ENCODE measurements at places on chromosomes 7 and 10.
A peak's percentile ranks its signal among the peaks of the same experiment; 100 is the strongest.

DNA sequence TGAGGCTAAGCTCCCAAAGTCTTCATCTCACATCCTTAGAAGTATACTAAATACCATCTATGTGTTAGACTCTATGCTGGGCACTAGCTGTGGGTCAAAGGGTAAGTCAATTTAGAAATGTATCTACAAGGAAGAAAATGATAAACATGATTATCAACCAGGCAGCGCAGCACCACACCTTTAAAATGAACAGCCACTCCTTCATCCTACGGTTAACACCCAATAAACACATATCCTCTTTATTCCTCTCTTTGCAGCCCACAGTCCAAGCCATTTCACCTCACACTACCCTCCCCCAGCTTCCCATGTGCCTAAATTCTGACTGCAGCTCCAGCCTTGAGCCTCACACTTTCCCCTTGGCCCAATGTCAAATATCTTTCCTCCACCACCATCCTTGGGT is 362.6 kb downstream of the FGFR2 start:
- DNase-seq: no peak

- DNase-seq: no peak
These were observed 259.7 kb downstream of the AHR start for GRCh38 chr7:17558135-17558534.

DNA sequence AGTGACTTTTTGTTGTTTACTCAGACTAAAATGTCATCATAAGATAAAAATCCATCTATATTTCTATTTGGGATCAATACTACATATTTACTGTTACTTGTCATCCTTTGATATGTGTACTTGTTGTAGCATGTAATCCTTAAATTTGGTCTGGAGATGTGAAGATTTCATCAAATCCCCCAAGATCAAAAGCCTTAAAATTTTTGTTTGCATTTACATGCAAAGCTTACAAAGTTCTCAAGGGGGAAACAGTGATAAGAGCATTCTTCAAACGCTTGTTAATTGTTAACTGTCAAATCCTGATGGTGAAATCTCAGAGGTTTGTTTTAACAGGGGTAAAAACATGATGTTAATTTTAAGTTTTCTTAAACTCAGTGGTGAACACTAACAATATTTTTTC is 84.9 kb upstream of the SKAP2 start:
- no peak for DNase-seq

DNA sequence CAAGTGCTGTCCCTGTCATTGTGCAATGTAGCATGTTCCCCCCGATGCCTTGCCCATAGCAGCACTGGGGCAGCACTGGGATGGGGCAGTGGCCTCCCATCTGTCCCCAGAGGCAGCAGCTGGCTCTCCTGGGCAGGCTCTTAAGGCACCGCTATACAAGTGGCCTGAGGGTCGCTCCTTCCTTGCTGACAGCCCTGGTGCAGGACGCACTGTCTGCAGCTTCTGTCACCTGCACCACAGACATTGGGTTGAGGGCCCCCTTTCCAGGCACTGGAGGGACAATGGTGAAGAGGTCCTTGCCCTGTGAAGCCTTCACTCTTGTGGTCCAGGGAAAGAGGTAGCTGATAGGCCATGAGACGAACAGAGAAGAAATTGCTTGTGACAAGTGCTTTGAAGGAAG is 10.6 kb downstream of the CPSF4 start:
- DNase-seq: peak; percentile 64

DNA sequence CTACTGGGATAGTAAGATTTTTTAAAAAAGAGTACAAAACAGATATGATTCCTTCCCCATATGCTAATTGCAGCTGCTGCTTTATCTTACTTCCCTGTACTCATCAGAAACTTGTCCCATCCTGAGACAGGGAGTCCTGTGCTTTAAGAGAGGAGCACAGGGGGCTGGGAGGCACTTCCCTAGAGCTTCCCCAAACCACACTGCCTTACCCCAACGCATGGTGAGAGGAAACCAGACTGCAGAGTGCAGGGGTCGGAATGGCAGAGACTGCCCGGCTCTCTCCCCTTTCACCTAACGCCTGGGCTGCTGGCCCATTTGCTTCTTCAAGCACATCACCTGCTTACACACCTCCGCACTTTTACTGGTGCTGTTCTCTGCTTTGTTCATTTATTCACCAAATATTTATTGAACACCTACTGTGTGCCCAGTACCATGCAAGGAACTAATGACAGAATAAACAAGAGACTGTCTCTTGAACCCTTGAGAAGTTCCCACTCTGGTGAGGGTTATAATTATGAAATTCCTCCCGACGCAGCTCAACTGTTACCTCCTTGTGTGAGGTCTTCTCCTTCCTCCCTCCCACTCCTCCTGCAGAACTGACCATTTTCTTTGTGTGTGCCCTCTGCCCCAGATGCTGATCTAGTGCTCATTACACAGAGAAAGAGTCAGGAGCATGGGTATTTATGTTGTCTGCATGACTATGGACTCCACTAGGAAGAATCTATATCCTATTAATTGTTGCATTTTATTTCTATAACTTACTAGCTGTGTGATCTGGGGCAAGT is 289.7 kb downstream of the TCF7L2 start:
- no peak for DNase-seq

- DNase-seq: peak; percentile 78
These were observed 299.8 kb downstream of the HGF start for GRCh38 chr7:81469869-81470723.

DNA sequence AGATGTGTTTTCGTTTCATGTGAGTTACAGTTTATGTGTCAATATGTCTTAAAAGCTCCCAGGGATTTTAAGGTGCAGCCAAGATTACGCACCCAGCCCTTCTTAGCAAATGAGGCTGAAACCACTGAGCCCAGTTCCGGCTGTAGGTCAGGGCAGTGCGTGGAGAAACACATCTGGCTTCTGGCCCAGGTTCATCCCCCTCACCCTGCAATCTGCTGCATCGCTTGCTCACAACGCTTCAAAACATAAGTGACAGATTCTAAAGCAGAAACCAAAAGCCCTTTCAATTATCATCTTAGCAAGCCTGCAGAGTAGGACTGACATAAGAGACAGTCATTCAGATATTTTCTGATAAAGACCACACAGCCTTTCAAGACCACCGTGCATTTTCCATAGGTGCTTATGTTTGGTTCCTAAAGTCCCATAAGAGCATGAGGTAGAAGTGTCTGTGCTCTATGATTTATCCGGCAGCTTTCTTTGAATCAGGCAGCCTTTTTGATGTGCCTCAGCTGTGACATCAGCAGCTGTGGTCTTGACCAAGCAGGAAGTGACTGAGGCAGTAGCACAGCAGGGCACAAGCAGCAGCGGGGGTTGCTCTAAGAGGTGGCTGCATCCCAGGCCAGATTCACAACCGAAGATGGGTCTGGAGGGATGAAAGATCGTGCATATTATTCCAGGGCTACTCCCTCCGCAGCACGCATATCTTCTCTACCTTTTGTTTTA is 72.1 kb upstream of the LYZL2 start:
- no peak for DNase-seq

GRCh38 chr7:30285067-30285535 is 704 bp downstream of the ZNRF2 start:
- peak; percentile 63 for DNase-seq

DNA sequence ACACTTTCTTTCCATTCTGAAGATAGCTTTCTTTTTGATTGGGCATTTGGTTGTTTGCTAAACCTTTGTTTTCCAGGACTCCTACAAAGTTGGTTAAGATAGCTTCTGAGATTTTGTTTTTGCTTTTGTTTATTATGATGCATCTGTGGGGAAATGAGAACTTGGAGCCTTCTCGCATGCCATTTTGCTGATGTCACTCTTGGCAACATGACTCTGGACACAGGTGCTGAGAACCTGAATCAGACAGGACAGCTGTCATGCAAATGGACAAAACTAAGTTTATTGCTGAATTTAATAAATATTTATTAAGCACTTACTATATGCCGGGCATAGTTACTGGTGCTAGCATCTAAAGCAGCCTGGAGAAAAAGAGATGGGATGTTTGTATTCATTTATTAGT is 274.1 kb downstream of the ZEB1 start:
- DNase-seq: no peak

DNA sequence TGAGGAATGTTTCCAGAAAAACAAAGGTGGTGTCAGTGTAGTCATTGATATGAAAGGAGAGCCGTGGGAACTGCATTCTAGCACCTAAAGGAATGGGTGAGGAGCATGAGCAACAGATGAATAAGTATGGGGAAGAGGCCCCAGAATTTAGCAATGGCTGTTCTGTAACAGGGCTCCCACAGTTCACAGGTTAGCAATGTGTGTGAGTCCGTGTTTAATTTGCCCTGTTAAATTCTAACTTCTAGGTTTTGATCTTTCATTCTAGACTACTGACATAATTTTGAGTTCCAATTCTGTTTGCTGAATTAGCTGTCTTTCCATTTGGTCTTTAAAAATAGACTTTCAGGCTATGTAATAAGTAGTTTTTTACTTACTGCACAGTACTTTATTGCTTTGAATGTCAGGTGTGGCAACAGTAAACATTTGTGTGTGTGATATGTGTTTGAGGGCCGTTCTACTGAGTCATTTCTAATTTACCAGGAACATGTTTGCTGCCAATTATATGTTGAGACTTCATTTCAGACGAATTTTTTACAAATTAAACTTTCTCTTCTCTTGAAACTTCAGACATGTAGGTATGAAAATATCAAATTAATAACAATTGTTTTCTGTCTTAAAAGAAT is 8.8 kb downstream of the STK17A start:
- no peak for DNase-seq
